ENCODE measurements at places on chromosomes 5 and 9.

GRCh38 chr5:8478326-8478725 is 609.4 kb downstream of the MTRR start:
- no peak for DNase-seq

DNA sequence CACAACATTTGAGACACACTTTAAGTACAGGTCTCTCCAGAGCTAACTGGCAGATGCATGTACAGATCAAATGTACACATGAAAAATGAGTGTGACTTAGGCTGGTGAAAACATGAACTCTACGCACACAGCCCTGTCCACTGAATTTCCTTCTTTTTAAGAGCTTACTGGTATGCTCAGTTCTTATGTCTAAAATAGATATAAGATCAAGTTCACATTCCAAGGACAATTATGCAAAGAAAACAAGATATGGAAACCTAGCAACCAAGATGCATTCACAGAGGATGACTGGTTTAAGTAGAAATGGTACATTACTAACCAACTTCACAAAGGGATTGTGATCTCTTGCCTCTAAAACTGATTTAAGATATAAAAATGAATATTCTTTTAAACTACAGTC is 56.7 kb downstream of the TLE1 start:
- DNase-seq: no peak

GRCh38 chr9:36392489-36392888 is 7.6 kb downstream of the RNF38 start:
- no peak for DNase-seq

- no peak for DNase-seq
Observed at GRCh38 chr5:95069948-95070347, 214.9 kb downstream of the MCTP1 start.

DNA sequence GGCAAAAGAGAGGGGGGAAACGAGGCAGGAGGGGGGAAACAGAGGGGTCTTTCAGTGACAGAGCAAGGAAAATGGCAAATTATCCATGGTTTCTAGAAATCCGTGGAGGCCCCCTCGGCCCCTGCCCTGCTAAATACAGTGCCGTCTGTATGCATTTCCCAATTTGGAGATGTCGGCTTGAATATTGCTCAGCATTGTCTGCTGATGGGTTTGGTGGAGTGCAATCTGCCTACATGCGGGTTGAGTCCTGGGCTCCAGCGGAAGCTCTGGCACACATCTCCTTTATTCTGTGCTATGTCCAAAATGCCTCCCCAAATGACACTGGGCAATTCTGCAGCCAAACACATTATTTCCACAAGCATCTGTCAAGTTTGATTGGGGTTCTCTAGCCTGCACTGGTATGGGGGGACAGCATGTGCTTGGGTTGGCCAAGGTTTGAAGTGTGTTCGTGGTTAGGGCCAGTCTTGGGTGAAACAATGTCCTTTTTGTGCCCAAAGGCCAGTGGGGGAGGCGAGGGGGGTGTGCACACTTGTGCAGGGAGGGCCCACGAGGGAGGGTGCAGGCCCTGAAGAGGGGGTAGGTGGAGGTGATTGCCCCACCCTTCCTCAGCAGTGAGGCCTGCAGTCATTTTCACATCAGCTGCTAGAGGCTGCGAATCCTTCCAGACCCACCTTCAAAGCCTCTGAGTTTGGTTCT is 6.2 kb upstream of the NEUROG1 start:
- no peak for DNase-seq

GRCh38 chr5:160183075-160183474 is 46.2 kb upstream of the FABP6 start:
- DNase-seq: no peak

- DNase-seq: no peak
Observed at GRCh38 chr9:108377382-108377781, 478.4 kb downstream of the ACTL7B start.
